ENCODE measurements at places on chromosomes 3 and 15.

DNA sequence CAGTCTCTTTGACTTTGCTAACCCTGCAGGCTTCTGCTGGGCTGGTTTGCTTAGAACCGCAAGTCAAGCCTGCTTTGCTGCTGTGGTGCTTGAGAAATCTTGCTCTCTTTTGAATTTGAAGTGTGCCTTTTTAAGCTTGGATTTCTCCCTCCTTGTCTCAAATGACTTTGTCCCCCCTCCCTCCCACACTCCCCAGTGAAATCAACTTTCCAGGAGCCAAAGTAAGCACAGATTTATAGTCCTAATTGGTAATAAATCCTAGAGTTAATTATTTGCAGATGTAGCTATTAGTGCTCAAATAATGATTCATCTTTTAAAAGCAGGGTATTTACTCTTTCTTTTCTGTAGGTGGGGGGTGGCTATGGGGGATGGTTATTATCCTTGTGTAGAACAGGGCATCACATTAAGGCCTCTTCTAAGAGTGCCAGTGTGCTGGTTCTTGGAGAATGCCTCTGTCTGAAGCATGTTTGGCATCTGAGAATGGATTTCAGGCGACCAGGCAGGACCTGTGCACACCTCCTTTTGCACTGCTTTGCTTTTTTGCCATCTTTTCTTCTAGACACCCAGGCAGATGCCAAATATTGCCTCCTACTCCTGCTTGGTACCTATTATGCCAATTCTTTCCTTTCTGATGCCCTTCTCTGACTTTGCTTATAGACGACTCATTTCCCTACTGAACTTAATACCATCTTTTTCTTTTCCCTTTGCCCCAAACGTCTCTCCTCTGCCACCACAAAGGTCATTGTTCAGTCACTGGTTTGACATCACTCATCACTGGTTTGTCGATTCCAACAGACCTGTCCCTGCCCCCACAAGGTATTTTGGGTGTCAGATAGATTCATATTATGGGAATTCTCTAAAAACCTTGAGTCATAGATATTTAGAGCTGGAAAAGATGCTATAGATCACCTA lies 50.7 kb downstream of the CLDN11 start:
- peak; percentile 61 for DNase-seq

- no peak for DNase-seq
These were observed 57.0 kb downstream of the SRGAP3 start for GRCh38 chr3:9192248-9193025.

DNA sequence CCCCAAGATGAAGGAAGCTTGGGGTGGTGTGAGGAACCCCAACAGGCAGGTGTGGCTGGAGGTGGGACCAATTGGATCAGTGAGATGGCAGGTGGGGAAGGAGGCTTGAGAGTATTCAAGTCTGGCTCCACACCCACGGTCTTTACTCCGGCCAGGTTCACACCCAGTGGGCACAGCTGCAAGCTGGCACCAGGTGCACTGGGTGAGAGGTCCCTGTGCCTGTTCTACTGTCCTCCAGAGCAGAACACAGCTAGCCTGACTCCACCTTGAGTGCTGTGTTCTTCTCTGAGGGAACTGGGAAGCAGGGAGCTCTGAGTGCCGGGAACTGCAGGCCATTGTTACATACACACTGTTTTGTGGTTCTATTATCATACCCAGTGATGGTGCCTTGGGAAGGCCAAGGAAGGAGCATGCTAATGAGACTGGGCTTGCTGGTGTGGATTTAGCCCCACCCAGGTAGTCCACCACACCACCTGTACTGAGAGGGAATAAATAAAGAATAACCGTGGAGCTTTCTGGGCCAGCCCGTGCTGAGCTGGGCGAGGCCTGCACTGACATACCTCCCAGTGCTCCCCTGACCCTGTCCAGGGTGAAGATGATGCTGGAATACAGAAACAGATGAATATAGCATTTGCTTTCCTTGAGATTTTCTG lies 93.4 kb downstream of the ABHD5 start:
- DNase-seq = no peak

DNA sequence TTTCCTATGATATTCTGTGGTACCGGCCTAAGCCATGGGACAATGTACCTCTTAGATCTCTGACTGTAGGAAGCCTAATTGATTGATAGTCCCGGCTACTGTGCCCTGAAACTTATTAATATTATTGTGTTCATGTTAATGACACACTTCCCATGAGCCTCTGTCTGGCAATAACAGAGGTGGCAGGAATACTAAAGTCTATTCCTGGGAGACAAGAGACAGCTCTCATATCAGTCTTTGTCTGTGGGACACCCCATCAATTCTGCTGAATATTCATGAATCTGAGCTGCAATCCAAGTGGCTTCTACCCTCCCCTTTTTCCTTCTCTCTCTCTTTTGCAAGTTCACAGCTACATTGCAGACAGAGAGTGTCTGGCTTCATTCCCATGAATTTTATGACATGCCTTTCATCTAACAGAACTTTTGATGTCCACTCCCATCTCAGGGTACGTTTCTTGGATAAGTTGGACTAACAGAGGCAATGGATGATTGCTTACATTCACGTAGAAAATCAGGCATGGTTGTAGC lies 907.5 kb downstream of the ZPLD1 start:
- no peak for DNase-seq

DNA sequence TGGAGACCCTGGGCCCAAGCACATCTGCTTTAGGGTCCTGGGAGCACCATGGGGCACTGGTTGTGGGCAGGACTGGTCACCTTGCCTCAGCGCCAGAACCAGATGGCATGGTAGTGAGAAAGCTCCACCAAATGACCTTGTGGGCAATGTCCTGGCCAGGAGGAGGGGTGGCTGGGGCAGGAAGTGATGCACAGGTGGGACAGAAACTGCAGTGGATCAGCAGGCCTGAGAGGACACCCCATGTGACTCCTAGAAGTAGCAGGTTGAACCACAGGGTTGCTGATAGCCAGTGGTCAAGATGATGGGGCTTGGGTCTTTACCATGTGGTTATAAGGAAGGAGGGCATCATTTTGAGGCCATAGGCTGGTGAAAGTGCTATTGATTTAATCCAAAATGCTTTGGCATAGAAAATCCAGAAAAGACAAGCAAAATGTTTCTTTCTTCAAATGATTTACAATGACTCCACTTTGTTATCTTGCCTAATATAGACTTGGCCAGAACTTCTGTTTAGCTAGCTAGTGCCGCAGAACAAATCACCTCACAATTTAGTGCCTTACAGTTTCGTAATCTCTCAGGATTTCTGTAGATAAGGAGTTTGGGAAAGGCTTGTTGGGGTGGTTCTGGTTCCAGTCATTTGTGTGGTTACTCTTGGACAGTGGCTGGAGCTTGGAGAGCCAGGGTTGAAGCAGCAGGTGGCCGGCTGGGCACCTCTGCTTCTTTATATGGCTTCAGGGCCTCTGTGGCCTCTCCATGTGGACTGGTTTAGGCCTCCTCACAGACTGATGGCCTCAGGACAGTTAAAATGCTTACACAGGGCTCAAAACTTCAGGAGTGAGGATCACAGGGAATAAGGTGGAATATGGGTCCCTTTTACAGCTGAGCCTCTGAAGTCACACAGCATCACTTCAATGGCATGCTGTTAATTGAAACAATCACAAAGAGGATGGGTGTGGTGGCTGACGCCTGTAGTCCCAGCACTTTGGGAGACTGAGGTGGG lies 27.5 kb downstream of the TMEM158 start:
- no peak for DNase-seq

DNA sequence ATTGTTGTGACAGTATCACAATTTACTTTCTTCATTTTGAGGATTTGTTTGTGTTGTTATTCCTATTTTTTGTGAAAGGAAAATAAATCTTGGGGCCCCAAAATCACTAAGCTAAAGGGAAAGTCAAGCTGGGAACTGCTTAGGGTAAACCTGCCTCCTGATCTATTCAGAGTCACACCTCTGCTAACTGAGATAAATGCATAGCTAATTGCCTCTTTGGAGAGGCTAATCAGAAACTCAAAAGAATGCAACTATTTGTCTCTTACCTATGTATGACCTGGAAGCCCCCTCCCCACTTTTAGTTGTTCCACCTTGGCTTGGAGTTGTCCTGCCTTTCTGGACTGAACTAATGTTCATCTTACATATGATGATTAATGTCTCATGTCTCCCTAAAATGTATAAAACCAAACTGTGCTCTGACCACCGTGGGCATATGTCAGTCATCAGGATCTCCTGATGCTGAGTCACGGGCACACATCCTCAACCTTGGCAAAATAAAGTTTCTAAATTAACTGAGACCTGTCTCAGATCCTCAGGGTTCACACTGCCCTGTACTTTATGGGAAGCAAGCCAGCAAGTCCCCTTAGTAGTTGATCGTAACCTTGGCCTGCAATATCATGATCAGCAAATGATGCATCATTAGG lies 523.2 kb upstream of the GOLIM4 start:
- no peak for DNase-seq

DNA sequence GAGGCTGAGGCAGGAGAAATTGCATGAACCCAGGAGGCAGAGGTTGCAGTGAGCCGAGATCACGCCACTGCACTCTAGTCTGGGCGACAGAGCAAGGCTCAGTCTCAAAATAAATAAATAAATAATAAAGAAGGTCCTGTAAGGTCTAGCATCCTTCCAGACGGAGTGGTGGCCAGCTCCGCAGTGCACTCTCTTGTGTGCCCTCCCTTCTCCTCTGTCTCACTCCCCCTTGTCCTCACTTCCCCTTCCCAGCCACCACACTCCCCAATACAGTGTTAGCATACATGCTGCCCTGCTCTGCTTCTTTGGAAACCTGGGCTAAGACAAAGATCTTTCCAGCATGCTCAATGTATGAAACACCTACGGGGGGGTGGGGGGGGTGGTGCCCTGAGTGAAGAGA lies 3.4 kb upstream of the CLN6 start:
- DNase-seq = no peak

- no peak for DNase-seq
These were observed 63.3 kb downstream of the WNT5A start for GRCh38 chr3:55423782-55424181.

- no peak for DNase-seq
These were observed 27.9 kb downstream of the CD276 start for GRCh38 chr15:73712107-73712506.

GRCh38 chr3:140629357-140630137 lies 48.3 kb upstream of the TRIM42 start:
- DNase-seq = no peak

DNA sequence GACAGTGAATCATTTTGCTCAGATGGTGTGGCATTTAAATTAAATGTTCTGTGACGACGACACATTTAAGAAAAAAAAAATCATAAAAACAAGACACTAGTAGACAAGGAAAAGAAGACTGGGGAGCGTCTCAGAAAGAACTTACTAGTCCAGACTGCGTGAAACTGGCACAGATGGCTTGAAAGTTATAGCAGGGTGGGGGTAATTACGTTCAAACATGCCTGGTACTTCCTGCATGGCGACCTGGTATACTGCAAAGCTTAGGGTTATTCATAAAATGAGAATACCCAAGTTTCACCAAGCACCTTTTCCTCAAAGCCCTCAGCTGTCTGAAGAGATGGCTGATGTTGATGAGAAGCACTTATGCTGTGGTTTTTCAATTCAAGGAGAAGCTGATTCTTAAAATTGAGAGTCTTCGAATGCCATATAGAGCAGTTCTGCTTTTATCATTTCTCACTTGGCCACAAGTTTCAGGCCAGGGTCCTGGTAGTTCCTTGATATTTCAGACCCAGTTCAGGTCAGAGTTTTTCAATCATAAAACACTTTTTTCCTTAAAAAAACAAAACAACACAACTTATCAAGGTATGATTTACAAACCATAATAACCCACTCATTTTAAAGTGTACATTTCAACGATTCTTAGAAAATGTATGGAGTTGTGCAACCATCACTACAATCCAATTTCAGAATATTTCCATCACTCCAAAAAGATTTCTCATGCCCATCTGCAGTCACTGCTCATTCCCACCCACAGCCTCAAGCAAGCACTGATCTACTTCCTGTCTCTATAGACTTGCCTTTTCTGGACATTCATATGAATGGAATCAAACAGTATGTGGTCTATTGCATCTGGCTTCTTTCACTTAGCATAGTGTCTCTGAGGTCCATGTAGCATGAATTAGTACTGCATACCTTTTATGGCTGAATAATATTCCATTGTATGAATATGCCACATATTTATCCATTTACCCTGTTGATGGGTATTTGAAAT lies 24.7 kb downstream of the PCOLCE2 start:
- DNase-seq = no peak

DNA sequence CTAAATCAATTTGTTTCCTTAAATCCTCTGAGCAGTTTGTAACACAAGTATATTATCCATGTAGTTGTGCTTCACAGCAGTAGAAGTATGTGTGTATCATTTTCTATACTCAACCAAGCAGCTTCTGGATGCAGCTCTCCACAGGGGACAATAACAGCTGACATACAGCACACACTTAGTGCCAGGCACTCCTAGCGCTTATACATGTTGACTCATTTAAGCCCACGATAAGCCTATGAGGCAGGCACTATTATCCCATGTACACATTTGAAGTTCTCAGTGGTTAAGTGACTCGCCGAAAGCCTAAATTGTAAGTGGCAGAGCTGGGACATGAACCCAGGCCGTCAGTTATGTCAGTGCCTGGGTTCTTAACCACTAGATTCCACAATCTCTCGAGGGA lies 20.3 kb upstream of the LPP start:
- no peak for DNase-seq

GRCh38 chr15:70690491-70691276 lies 72.7 kb downstream of the UACA start:
- DNase-seq = no peak

GRCh38 chr3:14460342-14461005 lies 58.1 kb downstream of the SLC6A6 start:
- no peak for DNase-seq

GRCh38 chr3:177281292-177282118 lies 84.2 kb upstream of the TBL1XR1 start:
- no peak for DNase-seq

- DNase-seq = no peak
These were observed 10.0 kb downstream of the SH3GL3 start for GRCh38 chr15:83457149-83457548.

DNA sequence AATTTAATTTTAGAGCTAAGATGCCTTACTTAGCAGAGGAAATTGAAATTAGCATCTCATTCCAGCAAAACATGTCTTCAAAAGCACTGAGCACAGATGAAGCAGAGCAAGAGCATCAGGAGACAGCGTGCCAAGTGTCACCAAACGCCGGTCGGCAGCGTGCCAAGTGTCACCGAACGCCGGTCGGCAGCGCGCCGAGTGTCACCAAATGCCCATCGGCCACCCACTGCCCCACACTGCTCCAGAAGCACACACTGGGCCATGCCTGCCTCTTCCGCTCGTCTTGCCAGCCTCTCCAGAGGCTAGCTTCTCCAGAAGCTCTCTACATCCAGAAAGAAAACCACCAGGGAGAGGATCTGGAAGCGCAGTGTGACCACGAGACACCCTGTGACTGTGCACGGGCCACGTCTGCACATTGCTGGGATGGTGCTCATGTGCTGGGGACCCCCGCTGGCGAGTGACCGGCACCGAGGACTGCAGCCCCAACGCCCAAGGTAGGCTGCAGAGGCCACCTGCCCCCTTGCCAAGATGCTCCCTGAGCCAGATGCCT lies 37.8 kb downstream of the CYFIP1 start:
- no peak for DNase-seq
